Airway epithelial cell (primary cell): ENCODE measurements at places on chromosomes 5 and 9. TPM values are rescaled to one million over a fixed set of nuclear protein-coding genes. Genes with fewer than 3 reads are reported as not detected.

The ENTREP1 gene
- total RNA-seq = 2.0 and 2.5 TPM in 2 replicates

The RNF130 gene
- total RNA-seq = 19.6 and 31.9 TPM in 2 replicates

The LCN10 gene
- not detected in 2 replicates for total RNA-seq

The PRLR gene
- 0.05 TPM in 1 of 2 replicates, not detected in the other for total RNA-seq

The JAKMIP2 gene
- 0.14 TPM in 2 replicates for total RNA-seq

The HTR4 gene
- total RNA-seq = not detected in 2 replicates

The NPR3 gene
- total RNA-seq = 2.0 and 3.7 TPM in 2 replicates

The OR13J1 gene
- not detected in 2 replicates for total RNA-seq

The ENHO gene
- total RNA-seq = not detected in 2 replicates

The DUSP1 gene
- total RNA-seq = 100 and 121 TPM in 2 replicates

The C1QTNF2 gene
- not detected in 2 replicates for total RNA-seq

The SAXO1 gene
- 0.49 TPM in 1 of 2 replicates, not detected in the other for total RNA-seq

The TMC1 gene
- total RNA-seq = 0.14 TPM in 1 of 2 replicates, not detected in the other

The ANKRD55 gene
- not detected in 2 replicates for total RNA-seq

The BSPRY gene
- 15.2 and 15.3 TPM in 2 replicates for total RNA-seq

The CDH9 gene
- not detected in 2 replicates for total RNA-seq

The FOXD4L5 gene
- total RNA-seq = not detected in 2 replicates

The RARS1 gene
- 104 and 111 TPM in 2 replicates for total RNA-seq

The PCDHA12 gene
- total RNA-seq = not detected in 2 replicates
